DMS153 (cell line): ENCODE measurements at places on chromosomes 1 and 21.

GRCh38 chr1:237901299-237901934, 10.7 kb upstream of the ZP4 start:
- DNase-seq, result no peak

GRCh38 chr1:200247518-200247917, 162.3 kb downstream of the ZNF281 start:
- no peak for DNase-seq

GRCh38 chr1:55773211-55773940, 558.2 kb upstream of the USP24 start:
- DNase-seq, result no peak

- no peak for DNase-seq
Observed at GRCh38 chr21:43603641-43604504, 55.4 kb downstream of the HSF2BP start.
